HCT116 (cell line): ENCODE measurements at places on chromosomes 4 and X.

GRCh38 chrX:80021621-80022020 is 7.1 kb downstream of the TBX22 start:
- DNase-seq = no peak

DNA sequence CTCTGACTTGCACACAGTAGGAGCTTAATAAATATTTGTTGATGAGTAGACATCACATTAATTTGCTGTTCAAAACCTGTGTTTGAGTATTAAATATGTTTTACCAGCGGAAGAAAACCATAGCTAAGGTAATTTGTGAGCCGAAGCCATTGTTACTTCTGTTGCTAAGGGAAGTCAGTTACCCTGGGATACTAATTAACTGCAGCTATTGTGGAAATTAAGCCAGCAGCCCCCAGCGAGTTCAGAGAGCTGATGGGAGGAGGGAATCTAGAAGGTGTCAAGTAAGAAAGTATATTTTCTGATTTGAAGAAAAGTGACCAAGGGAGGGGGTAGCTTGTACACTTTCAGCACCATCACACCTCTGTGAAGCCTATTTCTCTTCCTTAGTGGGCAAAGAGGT is 76.7 kb upstream of the IGSF1 start:
- no peak for DNase-seq

DNA sequence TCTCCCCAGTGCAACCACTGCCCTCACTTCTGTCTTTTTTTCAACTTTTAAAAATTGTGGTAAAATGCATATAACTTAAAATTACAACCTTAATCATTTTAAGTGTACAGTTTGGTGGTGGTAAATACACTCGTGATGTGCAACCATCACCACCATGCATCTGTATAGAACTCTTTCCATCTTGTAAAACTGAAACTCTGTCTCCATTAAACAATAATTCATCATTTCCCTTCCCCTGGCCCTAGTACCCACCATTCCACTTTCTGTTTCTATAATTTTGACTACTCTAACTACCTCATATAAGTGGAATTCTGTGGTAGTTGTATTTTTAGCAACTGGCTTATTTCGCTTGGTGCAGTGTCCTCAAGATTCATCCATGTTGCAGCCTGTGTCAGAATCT is 6.8 kb upstream of the CTBP1 start:
- no peak for DNase-seq

GRCh38 chr4:178395798-178396197 is 953.6 kb upstream of the AGA start:
- no peak for DNase-seq

- no peak for DNase-seq
Measured at GRCh38 chr4:73914071-73914470, 44.9 kb downstream of the CXCL1 start.

- DNase-seq = no peak
Measured at GRCh38 chr4:85406185-85406584, 68.8 kb upstream of the ARHGAP24 start.

GRCh38 chrX:93264261-93265002 is 408.9 kb downstream of the NAP1L3 start:
- no peak for DNase-seq

GRCh38 chr4:39657465-39657864 is 18.8 kb upstream of the SMIM14 start:
- DNase-seq = no peak

DNA sequence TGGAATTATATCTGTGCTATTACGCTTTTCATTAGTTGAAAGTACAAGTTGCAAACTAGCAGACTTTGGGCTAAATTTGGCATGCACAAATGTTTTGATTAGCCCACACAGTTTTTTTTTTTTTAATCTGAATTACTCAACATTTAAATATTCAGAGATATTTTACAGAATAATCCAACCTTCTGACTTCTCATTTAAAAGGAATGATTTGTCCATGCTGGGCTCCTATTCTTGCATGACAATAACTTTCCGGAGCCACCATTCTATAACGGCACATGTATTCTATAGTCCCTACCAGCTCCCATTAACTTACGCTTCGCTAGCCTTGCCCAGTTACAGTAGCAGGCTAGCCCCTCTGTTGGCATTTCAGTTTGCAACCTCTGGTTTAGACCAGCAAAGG is 219.3 kb upstream of the FTHL17 start:
- no peak for DNase-seq

GRCh38 chrX:74324131-74324530 is 20.2 kb downstream of the ZCCHC13 start:
- no peak for DNase-seq

DNA sequence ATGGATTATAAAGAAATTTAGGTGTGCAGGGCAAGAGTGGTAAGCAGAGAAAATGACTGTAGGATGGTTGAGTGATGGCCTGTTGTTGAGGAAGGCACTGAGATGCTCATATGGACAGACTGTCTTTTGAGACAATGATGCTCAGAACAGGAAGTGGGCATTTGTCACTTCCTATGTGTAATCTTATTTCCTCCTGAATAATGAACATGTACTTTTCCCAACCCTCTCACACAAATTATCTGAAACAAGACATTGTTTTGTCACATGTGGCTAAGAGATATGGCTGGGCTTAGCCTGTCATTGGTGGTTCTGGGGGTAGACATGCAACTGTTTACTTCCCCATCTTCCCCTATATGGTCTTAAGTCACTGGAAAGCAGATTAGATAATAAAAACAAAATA is 240.5 kb downstream of the CFAP47 start:
- no peak for DNase-seq

DNA sequence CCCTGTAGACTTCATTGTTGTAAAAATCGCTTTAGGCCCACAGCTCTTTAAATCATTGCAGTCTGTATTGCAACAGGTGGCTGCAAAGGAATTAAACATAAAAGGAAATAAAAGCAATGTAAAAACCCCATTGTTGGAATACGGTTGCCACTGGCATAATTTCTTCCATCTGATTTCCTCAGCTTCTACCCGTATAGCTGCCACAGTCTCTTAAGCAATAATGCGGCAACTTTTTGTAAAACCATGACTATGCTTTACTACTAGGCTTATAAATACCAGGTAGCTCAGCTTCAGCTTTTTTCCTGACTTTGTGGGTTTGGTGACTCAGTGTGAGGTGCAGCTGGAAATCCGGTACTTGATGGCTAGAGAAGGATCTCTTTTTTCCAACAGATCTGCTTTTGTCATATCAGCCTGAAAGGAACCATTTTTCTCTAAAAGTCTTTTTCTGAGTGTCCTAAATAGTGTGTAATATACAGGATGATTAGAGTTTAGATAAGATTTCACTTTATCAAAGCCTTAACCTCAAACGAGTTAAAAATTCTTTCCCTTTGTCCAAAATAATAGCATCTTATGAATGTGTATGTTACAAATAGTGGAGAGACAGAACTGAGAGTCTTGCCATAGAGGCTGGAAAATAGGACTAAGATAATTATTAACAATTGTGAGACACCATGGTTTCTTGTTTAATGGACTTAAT is 268.0 kb downstream of the ADGRL3 start:
- DNase-seq = no peak

GRCh38 chr4:156949373-156949814 is 22.2 kb downstream of the PDGFC start:
- DNase-seq = no peak

GRCh38 chr4:39451423-39452023 is 7.2 kb downstream of the RPL9 start:
- DNase-seq = no peak

DNA sequence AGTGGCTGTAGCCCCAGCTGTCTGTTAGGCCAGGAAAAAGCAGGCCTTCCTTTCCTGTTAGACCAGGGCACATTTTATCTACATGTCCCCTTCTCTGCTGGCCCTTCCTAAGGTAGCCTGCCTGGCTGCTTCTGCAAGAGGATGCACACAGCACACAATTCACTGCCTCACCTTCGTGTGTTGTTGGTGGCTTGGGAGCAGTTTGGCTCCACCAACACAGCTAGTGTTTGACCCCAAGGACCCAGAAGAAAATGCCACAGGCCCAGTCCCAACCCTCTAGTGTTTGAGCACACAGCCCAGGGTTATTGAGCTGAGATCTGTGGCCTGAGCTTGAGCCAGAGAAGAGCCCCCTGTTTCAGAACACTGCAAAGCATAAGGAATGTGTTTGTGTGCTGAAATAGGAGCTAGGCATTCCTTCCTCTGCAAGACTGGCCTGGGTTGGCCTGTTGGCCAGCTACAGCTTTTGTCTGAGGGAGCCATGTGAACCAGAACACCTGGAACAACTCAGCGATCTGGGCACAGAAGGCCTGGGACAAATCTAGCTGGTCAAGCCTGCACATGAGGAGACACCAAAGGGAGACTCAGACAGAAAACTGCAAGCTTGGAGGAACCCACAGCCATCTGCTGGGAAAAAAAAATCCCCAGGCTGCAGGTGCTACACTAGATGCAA is 26.4 kb downstream of the MAGEE1 start:
- no peak for DNase-seq

- no peak for DNase-seq
Measured at GRCh38 chr4:5772528-5773270, 61.7 kb downstream of the EVC start.

DNA sequence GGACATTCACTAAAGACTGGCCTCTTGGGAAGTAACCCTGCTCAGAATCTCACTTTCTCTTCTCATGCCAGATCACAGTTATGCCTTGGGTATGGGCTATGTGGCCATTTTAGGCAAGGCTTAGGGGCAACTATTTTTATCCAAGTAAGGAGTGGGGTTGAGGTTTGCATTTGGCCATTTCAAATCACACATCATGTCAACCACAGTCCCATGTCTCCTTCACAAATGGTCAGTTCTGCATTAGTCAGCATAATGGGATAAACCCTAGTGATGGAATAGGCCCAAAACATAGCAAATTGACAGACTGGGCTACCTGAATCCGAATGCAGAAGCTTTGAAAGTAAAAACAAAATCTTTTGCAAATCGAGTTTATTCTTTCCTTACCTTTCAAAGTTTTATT is 827 bp upstream of the RTL3 start:
- no peak for DNase-seq

DNA sequence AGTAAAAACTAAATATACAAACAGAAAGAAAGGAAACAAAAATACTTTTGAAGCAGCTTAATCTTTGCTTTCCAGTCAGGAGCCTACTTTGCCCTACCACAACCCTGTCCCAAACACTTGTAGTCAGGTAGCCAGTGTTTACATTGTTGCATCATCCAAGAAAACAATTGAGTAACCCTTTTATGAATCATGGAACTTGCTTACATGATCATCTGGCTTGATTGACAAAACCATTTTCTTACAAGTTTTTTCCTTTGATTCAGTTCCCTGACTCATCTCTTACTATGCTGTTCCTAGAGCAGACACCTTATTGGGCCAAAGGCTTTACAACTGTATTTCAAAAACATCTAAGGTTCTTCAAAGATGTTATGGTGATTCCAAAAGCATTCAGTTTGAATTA is 740.1 kb downstream of the KLHL13 start:
- DNase-seq = peak; percentile 12

- DNase-seq = no peak
Measured at GRCh38 chr4:23144707-23145106, 452.0 kb downstream of the GBA3 start.

DNA sequence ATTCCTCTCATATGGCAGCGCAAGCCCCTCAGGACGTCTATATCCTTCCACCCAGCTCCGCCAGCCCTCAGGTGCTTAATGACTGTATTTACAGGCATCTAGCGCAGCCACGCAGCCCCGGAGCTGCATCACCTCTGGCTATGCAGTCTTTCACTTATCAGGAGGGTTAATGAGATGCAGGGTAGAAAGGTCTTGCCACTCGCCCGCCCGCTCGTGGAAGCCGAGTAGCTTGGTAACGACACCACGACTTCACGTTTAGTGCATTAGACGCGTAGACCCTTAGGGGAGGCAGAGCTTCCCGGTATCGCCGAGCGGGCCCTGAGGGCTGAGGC is 1.5 kb upstream of the SLC16A2 start:
- no peak for DNase-seq

DNA sequence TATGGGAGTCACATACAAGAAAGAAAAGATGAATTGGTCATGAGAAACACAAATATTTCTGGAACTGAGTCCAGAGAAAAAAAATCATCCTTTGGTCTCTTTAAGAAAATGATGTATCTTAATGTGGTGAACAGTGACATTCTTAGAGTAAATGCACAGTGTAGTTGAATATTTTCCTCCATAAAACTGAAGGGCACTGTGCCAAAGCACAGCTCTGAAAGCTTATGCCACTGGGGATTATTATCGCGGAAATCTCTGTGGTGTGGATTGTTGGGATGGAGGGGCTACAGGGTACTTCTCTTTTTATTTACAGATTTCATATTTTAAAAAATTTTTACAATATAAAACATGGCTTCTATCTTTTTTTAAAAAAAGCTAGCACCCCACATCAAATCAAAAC is 908.1 kb downstream of the CCSER1 start:
- no peak for DNase-seq

DNA sequence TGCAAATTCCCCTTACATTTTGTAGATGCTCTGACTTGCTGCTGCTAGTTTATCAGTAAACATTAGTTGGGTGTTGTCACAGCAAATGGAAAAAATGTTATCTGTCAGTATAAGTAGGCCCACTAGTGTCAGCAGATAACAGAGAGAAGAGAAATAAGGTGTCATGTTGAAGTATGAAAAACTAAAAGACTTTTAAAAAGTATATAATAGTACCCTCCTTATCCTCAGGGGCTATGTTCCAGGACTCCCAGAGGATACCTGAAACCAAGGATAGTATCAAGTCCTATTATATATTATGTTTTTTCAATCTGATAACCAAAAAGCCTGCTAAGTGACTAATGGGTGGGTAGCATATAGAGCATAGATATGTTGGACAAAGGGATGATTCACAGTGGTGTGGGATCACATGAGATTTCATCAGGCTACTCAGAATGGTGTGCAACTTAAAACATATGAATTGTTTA is 11.6 kb upstream of the BMP2K start:
- DNase-seq = no peak

DNA sequence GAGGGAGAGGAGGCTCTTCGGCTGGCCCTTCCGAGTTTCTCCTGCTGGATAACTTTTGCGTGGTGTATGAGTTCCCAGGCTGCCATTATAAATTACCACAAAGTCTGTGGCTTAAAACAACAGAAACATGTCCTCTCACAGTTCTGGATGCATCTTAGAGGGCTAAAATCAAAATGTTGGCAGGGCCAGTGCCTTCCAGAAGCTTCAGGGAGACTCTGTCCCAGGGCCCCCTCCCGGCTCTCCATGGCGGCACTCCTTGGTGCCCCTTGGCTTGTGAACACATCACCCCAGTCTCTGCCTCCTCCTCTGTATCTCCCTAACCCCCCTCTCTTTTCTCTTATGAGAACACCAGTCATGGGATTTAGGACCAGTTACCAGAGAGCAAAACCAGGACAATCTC is 23.3 kb upstream of the PPP2R2C start:
- DNase-seq = no peak

- DNase-seq = no peak
Measured at GRCh38 chrX:68443155-68443868, 10.0 kb upstream of the OPHN1 start.
